ENCODE measurements at places on chromosomes 6 and 20. TPM values are rescaled to one million over a fixed set of nuclear protein-coding genes. Genes with fewer than 3 reads are reported as not detected.

DNA sequence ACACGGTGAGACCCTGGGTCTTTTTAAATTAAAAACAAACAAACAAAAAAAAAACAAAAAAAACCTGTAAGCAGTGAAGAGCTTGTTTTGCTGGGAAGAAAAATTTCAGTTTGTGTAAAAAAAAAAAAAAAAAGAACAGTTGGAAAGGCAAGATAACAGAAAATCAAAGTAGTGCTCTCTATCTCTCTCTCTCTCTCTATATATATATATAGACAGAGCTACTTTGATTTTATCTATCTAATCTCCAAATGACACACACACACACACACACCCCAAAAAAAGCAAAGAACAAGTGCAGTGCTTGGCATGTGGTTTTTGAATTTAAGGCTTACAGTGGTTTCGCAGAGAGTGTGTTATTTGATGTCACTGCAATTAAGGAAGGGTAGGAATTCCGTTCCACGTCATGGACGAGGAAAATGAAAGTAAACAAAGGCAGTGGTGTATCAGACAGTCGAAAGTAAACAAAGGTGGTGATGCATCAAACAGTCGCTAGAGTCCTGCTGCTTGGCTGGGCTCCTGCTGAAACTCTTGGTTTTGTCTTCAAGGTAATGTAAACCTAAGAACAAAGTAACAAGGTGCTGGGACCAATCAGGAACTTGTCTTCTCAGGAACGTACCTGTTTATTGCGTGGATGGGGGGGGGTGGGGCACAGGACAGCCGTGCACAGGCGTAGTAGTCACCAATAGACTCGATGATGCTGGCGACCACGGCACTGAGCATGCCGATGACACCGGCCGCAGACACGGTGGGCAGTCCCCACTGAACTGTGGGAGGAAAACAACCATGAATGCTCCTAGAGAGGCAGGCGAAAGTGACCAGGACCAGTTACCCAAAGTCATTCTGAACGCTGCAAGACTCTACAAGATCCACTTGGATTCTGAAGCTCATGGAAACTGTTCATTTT, 131.8 kb downstream of the SLC23A2 start:
- no peak for DNase-seq

GRCh38 chr6:148359228-148359627, 16.6 kb downstream of the SASH1 start:
- no peak for DNase-seq

DNA sequence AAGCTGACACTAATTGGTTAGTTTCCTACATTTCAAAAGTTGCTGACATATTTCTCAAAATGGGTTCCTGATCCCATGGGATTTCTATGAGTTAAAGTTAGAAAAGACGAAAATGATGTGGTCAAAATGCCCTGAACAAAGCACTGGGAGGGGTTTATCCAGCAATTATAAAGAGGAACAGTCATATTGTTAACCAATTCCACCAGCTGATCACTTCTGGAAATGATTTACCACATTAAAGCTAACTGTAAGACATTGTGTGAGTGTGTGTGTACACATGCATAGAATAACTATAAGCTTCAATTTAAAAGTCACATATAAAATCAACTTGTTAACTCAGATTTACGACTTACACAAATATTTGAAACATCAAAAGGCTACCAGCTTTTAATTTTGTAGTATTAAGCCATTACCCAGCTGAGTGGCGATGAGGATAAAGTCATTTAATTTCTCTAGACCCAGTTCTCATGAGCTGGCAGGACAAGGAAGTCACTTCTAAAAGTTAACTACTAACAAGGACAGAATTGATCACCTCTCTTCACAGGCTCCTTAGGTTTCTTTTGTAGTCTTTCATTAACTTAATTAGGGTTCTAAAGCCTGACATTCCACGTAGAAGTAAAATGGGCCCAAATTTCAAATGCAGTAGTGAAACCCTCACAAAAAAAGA, 40.4 kb downstream of the MAN1A1 start:
- DNase-seq = no peak

GRCh38 chr6:4401408-4402368, 266.3 kb upstream of the ECI2 start:
- no peak for DNase-seq

DNA sequence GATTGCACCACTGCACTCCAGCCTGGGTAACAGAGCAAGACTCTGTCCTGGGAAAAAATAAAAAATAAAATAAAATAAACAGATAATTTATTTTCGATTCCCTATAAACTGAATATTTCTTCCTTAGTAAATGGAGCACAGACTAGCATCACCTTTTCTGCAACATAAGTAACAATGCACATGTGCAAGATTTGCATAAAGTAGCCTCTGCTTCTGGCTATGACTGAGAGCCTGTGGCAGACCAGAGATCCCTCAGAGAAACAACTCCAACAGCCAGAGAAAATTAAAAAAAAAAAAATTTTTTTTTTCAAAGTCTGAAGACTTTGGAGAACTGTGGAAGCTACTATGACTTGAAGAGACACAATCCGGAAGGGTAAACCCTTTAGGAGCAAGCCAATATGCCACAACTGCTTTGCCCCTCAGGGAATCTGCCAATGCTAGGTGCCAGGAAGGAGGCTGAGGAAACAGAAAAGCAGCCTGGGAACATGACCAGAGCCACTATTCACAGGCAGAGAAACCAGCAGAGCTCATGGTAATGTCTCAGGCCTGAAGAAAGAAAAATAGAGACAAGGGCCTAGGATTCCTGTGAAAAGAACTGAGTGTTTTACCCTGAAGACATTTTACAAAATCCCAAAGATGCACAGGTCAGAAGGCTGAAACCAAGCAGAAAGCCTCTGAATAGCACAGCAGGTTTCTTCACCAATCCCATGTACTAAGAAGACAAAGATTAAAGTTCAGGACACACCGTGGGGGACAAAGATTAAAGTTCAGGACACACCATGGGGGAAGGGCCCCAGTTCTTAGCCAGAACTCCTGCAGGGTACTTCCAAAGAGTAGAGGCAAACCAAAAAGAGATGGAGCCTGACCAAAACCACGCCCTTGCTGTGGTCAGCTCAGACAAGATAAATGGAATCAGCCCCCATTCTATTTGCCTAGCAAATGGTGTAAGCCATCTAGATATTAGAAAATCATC, 25.8 kb downstream of the B4GALT5 start:
- peak; percentile 45 for DNase-seq

CRIP3 gene
- not detected for total RNA-seq

ZNF133 gene
- 29.7 TPM for total RNA-seq

Measured in RPMI7951 (cell line).